ENCODE measurements at places on chromosomes 7 and 10.

- DNase-seq = no peak
These were observed 84.1 kb downstream of the GNAI1 start for GRCh38 chr7:80218723-80219122.

GRCh38 chr10:31816318-31816717 lies 112.3 kb downstream of the ARHGAP12 start:
- no peak for DNase-seq

DNA sequence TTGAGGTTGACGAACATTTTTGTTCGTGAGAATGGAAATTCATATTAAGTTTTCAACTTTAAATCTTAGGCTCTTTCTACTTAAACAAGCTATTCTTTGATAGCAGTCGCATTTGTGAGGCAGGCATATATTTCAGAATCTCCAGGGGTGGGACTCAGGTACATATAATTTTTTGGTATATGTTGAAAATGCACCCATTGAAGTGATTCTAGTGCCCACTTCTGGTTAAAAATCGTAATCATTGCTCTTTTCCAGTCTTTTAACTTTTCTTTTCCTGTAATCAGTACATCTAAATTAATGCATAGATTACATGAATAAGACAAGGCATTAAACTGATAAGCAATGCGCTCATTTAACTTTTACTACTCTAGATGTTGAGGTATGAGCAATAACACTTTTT lies 67.8 kb downstream of the ZNRF2 start:
- no peak for DNase-seq

DNA sequence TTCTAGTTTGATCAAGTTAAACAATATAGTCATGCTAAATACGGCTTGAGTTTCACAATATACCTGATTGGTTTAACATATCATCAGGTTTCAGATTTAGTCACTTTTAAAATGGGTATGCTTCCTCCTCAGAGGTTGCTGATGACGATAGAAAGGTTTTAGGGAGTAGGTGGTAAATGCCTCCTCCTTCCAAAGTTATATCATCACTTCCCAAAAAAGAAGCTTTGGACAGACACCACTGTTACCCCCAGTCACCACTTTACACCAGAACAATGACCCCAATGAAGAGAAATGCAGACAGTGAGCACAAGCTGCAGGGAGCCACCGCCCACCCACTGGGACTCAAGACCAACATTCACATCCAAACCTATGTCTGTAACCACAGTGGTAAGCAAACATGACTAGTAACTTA lies 244.6 kb downstream of the SORCS1 start:
- no peak for DNase-seq

GRCh38 chr7:77544518-77544917 lies 7.4 kb downstream of the PTPN12 start:
- DNase-seq = no peak

GRCh38 chr7:47702080-47702479 lies 120.2 kb upstream of the TNS3 start:
- DNase-seq = no peak

DNA sequence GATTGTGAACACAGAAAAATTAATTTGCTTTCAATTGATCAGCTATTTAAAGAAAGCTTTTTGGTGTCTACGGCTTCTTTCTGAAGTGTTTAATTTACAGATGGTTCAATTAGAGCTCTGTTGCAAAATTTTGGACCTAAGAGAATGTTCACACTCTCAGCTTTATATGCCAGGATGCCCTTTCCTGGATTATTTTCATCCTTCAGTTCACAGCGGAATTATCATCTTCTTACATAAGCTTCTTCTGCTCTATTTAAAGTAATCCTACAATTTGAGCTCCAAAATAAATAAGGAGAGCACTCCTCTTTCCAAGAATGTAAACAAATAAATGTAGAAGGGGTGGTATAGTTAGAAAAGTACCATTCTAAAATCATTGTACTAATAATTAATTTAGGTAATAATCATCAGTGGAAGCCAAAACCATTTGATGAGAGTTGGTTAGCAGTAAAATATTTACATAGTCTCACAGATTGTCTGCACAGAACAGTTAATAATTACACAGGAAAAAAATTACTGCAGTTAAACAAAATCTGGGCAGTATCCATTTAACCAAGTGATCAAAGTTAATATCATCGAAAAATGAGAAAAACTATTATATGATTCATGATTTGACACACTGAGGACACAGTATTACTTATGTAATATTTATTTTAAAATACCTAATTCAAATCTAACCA lies 298.0 kb upstream of the TMEM229A start:
- no peak for DNase-seq

- no peak for DNase-seq
These were observed 95.5 kb downstream of the LHPP start for GRCh38 chr10:124557167-124557566.

DNA sequence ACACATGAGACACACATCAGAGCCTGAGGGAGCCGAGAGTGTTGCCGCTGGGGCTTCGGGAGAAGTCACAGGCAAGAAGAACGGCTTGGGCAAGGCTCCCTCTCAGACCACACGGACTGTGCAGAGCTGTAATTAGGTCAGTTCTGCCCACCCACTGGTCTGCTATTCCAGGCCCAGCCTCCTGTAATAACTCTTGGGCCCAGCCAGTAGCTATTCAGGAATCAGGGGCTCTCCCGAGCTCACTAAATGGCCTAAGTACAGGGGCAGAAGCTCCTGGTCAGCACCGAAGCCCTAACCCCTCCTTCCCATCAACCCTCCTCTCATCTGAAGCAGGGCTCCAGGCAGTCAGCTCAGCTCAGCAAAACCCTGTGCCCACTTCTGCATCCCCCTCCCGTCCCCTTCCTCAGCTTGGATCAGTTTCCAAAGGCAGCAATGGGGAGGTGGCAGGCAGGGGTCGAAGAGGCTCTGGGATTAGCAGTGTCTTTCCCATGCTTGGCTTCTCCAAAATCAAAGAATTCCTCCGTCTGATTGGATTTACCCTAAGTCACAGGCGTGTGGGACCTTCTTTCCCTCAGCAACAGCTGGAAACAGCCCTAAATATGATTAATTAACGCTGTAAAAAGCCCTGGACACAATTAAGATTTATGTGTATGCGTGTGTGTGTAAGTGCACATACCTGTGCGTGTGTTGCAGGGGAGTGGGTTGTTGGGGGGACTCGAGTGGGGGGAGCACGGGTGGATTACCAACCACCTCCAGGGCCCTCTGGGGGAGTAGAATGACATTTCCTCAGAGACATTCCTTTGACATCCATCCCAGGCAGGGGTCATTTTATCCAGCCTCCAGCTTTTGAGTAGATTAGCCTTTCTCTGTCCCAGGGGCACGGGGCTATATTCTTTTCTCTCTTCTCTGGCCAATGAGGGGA lies 48.4 kb upstream of the BTRC start:
- DNase-seq = no peak

DNA sequence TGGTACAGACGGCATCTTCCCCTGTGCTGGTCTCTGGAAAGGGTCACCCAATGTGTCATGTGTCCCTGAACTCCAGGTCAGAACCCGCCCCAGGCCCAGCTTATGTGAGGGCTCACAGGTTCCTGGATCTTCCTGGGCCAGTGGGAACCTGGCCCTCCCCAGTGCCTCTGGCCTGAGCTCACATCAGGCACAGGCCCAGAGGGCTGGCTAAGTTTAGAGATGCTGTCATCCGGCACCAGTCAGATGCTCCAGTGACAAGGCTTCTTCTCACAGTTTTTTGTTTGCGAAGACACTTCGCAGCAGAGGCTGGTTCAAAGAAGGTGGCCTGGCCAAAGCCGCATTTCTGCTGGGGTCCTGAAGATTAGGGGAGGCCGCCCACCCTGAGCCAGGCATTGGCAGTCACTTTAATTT lies 11.8 kb downstream of the CAMK2B start:
- no peak for DNase-seq

DNA sequence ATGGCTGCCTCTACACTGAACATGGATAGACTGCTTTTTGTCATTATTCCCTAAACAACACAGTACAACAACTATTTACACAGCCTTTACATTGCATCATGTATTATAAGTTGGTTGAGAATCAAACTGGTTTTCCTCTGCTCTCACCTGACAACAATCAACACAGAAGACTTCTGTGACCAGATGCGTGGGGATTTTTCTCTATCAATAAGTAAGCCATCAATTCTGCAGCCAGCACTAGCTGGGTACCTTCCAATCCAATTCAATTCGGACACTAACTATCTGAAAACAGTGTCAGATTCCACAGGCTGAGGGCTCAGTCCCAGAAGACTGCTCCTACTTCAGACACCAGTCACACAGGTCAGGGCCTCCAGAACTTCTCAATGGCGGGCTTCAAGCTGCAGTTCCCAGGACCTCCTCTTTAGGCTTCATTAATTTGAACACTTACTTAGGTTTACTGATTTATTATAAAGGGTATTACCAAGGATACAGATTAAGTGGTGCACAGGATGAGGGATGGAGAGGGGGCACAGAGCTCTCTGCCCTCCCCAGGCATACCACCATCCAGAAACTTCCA lies 36.4 kb upstream of the ASL start:
- DNase-seq = no peak

GRCh38 chr10:14508725-14509124 lies 178.0 kb upstream of the FRMD4A start:
- DNase-seq = no peak

DNA sequence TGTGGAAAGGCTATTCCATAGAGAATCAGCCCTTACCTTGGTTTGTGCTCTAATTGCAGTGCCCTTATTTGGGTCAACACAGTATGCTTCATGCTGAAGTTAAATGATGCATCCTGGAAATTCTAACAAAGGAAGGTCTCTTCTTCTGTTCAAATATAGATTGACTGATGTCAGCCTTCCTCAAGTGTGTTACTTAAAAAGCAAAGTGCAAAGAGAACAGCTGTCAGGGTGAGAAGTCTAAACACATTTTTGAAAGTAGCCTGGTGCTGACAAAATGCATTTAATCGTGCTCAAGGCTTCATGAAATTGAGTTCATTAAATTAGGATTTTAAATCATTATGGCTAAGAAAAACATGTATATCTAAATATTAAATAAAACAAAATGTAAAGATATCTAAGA lies 19.5 kb downstream of the AGR2 start:
- DNase-seq = no peak

GRCh38 chr7:15628876-15629275 lies 57.6 kb downstream of the MEOX2 start:
- DNase-seq = no peak

- DNase-seq = no peak
These were observed 110.7 kb downstream of the PLCE1 start for GRCh38 chr10:94104316-94105000.

DNA sequence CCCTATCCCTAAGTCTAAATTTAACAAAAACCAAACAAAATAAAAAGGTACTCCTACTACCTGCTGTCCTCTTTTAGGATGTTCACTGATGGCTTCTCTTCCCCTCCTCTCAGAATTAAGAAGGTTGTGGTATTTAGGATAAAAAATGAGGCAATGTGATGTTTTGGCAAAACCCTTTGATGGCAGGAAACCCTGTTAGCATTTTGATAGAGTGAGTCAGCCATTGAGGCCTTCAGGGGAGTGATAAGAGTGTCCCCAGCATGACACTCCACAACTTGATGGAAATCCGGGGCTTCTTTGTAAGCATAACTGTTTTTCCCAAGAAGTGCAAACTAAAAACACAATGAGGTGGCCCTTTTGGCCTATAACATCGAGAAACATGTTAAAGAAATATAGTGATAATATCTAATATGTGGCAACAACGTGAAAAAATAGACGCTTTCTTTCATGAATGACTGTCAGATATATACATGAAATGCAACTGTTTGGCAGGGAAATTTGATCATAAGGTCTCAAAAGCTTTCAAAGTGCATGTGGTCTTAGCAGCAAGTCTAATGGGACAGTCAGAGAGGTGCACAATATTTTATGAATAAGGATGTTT lies 55.0 kb downstream of the PRTFDC1 start:
- DNase-seq = no peak

GRCh38 chr10:129718548-129719414 lies 245.3 kb downstream of the EBF3 start:
- DNase-seq = no peak

DNA sequence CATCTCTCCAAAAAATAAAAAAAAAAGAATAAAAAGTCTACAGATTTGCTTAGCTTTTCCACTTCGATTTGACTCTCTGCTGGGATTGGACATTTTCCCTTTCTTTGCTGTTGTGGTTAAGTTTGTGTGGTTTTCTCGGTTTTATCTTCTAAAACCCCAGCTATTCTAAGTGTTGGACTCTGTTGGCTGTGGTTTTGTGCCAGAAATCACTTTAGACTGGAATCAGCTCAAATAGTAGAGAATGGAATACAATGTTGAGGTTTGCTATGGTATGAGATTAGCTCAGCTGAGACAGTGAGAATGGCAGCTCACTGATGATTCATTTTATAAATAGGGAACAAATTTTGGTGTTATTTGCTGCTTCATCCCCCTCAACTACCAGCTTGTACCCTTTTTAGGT lies 116.0 kb downstream of the BUB3 start:
- DNase-seq = no peak

GRCh38 chr10:101054351-101054750 lies 7.4 kb upstream of the KAZALD1 start:
- no peak for DNase-seq

DNA sequence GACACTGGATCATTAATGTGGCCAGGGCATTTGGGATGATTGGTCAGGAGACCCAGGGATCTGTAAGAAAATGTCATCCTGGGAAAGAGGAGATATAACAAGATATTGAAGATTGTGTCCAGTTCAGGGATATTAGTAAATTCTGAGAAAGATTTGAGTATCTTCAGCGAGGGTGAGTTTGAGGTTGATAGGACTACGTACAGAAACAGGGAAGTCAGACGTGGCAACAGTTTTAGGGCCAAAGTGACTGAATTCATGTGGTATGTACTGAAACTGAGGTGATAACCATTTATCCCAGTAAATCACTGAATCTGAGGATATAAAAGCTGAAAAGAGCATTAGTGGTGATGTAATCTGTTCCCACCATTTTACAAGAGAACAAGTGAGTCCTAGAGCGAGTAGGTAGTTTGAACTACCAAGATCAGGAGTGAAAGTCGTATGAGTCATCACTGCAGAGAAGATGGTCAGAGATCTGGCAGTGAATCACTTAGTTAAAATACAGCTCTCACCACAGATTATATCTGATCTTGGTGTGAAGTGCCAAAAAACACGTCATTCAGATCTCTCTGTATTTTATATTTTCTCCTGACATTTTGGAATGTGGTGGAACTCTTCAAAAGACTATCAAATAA lies 220.5 kb downstream of the CDK14 start:
- no peak for DNase-seq

DNA sequence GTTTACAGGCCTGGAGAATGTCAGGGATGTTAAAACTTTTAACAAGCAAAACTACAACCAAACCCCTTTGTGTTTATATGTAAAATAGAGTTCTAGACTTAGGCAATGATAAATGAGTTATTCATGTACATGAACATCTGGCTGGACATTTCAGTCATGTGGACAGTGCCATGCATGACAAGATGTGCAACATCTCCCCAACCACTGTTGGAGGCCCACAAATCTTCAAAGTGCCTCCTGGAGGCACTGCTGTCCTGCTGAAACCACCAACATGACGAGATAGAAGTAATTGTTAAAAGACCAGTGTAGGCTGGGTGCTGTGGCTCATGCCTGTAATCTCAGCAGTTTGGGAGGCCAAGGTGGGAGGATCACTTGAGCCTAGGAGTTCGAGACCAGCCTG lies 18.4 kb downstream of the PPIA start:
- DNase-seq = no peak

All from activated gamma-delta T cell treated with Interleukin-2 at 50 U/mL for 16 hours (primary cell).